ENCODE measurements at places on chromosomes 7 and 10.
A peak's percentile ranks its signal among the peaks of the same experiment; 100 is the strongest.

- no peak for DNase-seq
Measured at GRCh38 chr7:40544871-40545303, 410.1 kb downstream of the SUGCT start.

DNA sequence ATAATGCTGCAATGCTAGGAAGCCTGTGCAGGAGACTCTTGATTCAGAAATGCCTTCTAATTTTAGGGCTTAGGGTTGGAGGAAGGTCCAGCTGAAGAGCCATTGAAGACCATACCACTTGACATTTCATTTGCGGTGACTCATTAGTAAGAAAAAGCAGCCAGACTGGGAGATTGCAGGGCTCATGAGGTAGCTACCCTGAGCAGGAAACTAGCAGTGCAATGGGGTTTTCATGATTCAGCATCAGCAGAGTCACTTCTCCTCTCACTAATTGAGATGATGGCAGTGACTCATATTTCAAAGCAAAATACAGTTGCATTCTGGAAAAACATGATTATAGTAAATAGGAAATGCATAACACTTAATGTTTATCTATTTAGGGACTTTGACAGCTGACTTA is 434.1 kb downstream of the DNAJB9 start:
- DNase-seq: no peak

GRCh38 chr7:108736221-108736891 is 166.7 kb downstream of the DNAJB9 start:
- no peak for DNase-seq

DNA sequence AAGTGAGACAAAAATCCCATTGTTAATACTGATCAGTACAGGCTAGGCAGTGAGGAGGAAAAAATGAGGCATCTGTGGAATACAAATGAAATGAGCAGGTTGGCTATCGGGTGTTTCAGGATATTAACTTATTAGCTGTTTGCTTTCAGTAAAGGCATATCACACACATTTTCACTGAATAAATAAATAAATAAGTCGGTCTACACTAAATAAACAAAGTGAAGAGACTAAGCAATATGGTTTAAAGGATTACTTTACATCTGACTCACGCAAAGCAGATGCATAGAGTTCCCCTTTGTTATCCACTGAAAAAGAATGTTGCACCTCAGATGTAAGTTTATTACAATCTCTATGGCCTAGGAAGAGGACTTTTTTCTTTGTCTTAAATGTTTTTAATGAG is 6.3 kb upstream of the SEMA3A start:
- DNase-seq: no peak

DNA sequence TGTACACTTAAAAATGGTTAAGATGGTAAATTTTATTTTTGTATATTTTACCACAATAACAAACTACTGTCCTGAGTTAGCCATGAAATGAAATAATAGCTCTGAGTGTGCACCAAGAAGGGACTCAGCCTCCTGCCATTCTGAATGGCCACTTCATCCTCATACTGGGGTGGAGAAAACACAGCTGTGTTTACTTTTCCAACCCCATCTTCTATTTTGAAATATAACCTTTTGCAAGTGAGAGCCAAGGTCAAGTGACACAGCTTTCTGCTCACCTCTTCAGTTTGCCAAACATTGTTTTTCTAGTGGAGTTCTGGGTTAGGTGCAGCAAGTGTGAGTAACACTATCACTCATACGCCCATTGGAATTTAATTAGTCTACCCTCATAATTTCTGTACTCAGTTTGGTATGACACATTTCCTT is 107.4 kb upstream of the GLCCI1 start:
- peak; percentile 99 for DNase-seq
